ENCODE measurements at places on chromosomes 1 and 21.

- no peak for DNase-seq
Observed at GRCh38 chr1:118122234-118123004, 62.6 kb downstream of the SPAG17 start.

- no peak for DNase-seq
Observed at GRCh38 chr1:235441159-235441685, 63.0 kb downstream of the B3GALNT2 start.

DNA sequence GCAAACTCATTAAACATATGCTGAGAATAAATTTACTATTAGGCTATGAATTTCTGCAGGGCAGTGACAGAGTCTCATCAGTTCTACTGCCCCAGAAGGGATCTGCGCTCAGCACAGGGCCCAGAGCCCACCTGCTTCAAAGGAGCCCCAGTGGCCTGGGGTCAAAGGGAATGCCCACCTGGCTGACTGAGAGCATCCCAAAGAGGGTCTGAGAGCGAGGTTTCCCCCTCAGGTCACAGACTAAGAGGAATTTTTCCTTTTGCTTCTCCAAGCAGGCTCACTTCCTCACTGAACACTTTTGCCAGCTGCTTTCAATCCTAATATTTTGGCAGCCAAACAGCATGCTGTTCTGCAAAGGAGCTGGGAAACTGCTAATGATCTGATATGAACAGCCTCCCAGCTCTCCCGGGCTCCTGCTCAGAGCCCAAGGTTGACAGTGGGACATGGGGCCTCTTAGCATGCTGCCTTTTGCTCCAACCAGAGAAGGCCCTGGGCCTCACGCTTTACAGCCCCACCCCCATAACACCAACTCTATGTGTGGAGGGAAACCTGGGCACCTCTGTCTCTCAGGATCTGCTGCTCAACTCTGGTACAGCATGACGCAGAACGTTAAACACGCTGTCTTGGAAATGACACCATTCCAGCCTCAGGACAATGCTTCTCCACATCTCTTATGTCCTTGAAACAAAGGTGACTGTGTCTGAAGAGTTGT is 70.7 kb upstream of the SYT6 start:
- DNase-seq: no peak

- no peak for DNase-seq
Observed at GRCh38 chr1:226645279-226645976, 93.7 kb downstream of the ITPKB start.

GRCh38 chr1:178093951-178094738 is at the start of gene RASAL2:
RASAL2 (plus strand) TSS chr1:178094104; CDS start chr1:178094493, 389 bp downstream.
- no peak for DNase-seq

- no peak for DNase-seq
Observed at GRCh38 chr1:228076796-228077430, 5.6 kb upstream of the ARF1 start.

- DNase-seq: peak; percentile 42
Observed at GRCh38 chr1:69737527-69738185, 169.9 kb downstream of the LRRC7 start.

DNA sequence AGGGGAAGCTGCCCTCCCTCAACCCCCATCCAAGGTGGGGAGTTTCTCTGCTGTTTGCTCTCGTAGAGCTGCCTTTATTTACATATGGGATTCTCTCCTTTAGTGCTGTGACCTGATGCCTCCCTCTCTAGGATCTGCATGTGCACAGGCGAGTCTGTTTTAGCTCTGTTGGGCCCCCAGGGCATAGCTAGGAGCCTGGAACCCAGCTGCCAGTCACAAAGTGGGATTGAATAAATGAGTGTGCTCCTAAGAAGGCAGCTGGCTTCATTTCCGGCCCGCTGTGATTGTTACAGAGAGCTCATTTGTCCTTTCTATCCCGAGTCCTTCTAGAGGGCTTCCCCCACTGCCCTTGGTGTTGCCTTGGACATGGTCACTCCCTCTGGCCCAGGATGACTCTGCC is 176.6 kb downstream of the GRIK3 start:
- no peak for DNase-seq

DNA sequence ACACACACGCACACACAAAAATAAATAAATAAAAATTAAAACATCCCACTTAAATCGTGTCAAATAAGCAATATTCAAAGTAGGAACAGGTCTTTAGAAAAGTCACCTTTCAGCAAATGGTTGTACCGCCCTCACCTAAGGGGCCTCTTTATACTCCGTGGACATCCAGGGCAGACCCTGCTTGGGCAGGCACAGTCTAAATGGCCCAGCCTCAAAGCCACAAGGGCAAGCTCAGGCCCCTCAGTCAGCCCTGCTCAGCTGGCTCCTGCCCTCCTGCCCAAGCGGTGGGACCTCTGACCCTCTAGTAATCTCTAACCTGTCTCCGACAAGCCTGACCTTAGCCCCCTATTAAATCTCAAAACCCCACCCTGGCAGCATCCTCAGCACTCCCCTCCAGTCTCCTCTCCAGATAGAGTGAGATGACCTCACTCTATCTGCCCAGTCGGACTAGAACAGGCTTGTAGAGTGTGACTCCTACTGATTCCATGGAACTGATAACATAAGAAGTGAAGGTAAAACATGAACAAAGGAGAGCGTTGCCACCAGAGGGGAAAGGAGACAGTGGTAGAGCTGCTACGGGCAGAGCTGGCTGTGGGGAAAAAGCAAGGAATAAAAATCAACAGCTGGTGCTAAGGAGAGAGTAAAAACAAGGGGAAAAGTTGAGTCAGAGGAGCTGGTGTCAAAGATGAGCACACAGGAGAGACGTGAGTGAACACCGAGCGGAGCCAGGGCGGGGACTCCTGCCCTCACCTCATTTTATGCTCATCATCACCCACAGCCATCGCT is 36.0 kb downstream of the SIPA1L2 start:
- DNase-seq: no peak

DNA sequence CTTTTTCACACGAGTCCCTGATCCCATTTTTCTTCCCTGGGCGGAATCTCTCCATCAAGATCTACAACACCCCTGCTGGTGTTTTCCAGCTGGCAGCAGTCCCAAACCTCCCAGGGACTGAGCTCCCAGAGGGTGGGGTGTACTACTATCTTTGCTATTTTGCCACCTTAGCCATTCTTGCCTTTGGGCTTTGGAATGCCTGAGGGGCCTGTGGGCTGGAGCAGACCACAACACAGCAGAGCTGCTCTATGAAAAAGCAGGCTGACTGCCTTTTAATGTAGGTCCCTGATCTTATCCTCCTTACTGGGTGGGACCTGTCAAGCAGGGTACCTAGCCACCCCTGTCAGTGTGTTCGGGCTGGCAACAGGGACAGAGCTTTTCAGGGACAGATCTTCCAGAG is 91.9 kb downstream of the KCNT2 start:
- DNase-seq: no peak

GRCh38 chr1:204077979-204078696 is 5.2 kb downstream of the SOX13 start:
- no peak for DNase-seq

DNA sequence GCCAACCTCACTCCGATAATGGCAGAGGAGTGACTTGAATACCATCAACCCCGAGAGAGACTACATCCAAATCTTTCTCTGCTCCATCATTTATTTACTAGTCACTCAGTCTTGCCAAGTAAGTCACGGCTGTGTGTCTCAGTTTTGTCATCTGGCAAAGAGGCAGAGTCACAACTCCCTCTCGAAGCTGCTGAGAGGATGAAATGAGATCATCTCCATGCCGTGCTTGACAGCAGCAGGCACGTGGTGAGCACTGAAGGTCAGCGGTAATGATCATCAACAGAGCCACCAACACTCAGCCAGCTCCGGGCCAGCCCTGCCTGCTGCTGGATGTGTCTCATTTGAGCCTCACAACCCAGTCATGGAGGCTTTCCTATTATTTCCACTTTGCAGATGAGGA is 19.9 kb downstream of the ALDH4A1 start:
- no peak for DNase-seq

GRCh38 chr1:205916541-205916940 is 26.7 kb downstream of the SLC26A9 start:
- DNase-seq: no peak

- no peak for DNase-seq
Observed at GRCh38 chr1:228830185-228830953, 95.1 kb downstream of the RHOU start.

DNA sequence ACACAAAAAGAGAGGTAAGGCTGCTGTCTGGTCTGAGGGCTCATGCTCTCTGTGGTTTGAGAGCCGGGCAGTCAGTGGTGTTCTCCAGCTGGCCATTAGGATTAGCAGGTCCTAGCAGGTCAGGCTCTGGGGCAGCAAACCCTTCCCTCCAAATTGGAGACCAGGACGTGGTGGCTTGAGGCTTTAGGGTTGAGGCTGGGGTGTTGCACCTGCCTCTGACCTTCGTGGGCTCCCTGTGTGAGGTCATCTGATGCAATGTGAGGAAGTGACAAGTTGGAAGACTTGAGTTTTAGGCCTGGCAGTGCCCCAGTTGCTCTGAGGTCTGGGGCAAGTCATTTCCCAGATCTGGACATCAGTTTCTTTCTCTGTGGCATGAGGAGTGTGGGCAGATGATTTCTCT is 24.4 kb downstream of the SZRD1 start:
- DNase-seq: no peak

DNA sequence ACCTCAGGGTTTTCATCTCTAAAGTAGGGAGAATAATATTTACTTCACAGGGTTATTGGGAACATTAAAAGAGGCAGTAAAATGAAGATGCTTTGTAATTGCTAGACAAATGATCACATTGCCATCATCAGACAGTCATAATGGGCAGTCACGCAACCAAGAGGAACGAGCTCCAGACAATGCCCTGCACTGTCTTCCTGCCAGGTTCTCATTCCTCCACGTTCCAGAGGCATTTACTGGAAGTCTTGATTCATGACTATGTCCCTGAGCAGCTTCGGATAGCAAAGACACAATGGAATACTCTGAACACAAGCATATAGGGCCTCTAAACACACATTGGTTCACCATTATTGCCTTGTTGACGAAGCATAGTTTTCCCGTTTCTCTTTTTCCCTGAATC is 389.7 kb downstream of the NTNG1 start:
- DNase-seq: no peak

DNA sequence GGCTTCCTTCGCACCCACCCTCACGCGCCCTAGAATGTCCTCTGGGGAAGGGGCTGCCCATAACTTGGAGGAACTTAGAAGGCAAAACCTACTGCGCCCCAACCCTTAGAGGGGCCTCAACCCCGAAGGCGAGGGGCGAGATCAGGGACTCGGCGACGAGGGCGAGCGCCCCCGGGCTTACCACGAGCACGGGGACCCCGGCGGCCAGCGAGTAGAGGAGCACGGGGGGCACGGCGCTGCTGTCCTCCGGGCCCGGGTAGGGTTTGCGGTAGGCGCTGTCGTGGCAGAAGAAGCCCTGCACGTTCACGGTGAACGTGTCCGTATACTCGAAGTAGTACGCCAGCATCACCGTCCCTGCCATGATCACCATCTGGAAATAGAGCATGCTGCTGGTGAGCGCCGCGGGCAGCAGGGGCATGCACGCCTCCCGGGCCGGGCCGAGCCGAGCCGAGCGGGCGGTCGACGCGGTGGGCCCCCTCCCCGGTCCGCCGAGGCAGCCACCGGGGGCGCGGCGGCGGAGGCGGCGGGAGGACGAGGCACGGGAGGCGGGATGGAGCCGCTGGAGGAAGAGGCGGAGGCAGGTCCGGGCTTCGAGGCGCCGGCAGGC is 304 bp downstream of the PLPPR5 start:
- DNase-seq: no peak

- DNase-seq: no peak
Observed at GRCh38 chr1:217982331-217983050, 302.6 kb upstream of the RRP15 start.

- DNase-seq: peak; percentile 81
Observed at GRCh38 chr1:85134583-85135391, 66.0 kb downstream of the SYDE2 start.

DNA sequence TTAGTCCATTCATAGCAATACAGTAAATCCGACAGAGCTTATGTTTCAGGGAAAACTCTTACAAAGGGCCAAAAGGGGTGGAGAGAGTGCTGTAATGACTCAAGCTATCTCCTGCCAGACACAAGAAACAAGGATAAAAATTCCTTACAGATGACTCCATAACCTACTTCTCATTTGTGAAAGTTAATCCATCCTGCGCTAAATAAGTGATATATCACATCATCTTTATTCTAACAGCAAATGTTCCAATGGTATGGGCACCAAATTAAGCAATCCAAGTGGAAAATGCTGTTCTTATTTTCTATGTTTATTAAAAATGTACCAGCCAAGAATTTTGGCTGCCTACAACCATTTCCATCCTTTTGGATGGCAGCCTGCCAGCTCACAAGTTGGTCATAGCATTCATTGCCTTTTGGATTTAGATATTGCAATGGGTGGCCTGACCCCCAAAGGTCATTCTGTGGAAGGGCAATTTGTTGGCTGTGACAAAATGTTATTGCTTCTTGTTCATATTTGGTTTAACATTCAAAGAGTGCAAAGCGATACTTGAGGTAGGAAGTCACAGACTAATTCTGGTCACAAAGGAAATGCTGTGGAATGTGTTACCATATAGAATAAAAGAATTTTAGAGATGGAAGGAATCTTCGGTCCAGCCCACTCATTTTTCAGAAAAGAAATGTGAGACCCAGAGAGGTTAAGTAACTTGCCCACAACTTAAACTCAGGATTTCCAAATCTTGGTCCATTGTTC is 2.8 kb upstream of the ENAH start:
- DNase-seq: no peak

DNA sequence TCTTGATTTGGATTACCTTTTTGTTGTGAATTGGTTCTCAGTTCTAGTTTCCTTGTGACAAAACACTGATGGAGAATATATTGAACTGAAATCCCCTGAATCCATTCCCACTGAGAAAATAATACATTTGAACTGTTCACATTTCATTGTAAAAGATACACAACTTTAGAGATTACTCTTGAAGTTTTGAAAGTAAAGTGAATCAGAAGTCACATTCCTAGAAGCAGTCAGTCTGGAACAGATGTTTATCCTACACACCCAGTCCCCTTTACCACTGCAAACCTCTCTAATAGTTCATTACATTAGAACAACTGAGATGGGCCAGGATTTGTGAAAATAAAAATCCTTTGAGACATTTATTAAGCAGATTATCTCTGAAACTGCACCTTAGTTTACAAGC is 3.4 kb downstream of the RERE start:
- no peak for DNase-seq

GRCh38 chr21:41967708-41968107 is 13.9 kb upstream of the C2CD2 start:
- no peak for DNase-seq

GRCh38 chr1:87318056-87318650 is 10.5 kb upstream of the LMO4 start:
- DNase-seq: no peak

DNA sequence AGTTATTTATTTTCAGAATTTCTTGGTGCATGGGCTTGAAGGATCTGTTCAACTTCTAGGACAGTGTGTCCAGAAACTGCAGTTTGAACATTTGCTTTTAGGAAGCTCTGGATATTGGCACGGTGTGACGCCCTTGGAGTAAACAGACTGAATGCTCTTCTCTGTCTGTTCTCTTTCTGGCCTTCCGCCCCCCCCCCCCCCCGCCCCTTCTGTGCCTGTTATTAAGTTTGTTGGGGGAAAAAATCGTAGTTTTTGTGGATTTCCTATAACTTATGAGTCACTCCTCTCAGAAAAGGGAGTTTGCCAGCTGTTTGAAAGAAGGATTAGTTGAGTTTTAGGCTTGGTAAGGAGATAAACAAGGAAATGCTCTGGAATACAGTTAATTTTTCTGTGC is 1.2 kb downstream of the KCTD3 start:
- DNase-seq: peak; percentile 12
